ENCODE measurements at places on chromosomes 3 and 15. TPM values are rescaled to one million over a fixed set of nuclear protein-coding genes. Genes with fewer than 3 reads are reported as not detected.

- DNase-seq: no peak
- H3K27me3 ChIP-seq: no peaks in the 10 kb centered on the region
Observed at GRCh38 chr3:133138017-133138416, 99.8 kb downstream of the TMEM108 start.

DNA sequence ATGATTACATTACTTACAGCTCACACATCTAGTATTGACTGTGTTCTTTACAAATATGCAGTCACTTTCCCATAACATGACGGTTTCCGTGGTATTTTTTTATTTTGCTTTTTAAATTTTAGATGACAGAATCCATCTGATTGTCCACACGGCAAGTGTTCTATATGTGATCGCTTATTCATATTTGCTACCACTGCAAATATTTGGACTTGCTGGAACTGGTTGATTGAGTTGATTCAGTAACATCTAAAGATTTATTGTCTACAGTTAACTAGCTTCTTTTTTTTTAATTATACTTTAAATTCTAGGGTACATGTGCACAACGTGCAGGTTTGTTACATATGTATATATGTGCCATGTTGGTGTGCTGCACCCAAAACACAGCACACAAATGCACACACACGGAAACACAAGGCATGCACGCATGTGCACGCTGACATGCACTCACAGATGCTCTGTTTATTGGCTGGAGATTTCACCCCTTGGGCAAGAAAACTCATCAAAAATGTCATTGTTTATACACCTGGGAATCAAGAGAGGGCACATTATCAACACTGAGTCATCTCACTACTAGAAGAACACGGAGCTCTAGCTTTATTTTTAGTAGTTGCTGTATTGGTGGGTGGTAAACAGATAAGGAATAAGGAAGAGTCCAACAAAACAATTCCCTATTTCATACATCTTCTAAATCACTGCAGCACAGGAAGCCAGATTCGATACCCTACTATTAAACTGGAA is 16.4 kb downstream of the ARRDC4 start:
- H3K4me1 ChIP-seq: peaks cover 15% of the 10 kb centered on the region
- H3K27ac ChIP-seq: no peak overlapping the region
- no peaks in the 10 kb centered on the region for H3K36me3 ChIP-seq
- DNase-seq: no peak

DNA sequence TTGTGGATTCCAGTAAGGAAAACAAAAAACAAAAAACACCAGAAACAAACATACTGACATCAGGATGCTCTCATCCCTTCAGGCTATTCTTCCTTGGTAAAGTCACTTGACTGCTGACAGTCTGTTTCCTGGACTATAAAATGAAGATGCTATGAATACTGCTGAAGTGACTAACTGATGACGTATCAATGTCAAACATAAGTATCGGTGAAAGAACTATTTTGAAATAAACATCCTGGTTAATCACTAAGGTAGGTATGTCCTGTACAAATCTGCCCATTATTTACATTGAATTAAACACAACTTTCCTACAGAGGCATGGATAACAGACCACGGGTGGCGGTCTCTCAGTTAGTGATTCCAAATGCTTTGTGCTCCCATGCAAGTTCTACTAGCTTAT is 45.9 kb downstream of the CHAC1 start:
- no peaks in the 10 kb centered on the region for H3K4me1 ChIP-seq
- no peak for DNase-seq
- H3K27me3 ChIP-seq: no peaks in the 10 kb centered on the region

GP5 gene
- 0.17 TPM for total RNA-seq
